Muscle of leg (tissue), 16 donors: ENCODE measurements at places on chromosomes 2 and 18. TPM values are rescaled to one million over a fixed set of nuclear protein-coding genes. Genes with fewer than 3 reads are reported as not detected.

Gene FBXO48
- 0.95 TPM for polyA plus RNA-seq

DNA sequence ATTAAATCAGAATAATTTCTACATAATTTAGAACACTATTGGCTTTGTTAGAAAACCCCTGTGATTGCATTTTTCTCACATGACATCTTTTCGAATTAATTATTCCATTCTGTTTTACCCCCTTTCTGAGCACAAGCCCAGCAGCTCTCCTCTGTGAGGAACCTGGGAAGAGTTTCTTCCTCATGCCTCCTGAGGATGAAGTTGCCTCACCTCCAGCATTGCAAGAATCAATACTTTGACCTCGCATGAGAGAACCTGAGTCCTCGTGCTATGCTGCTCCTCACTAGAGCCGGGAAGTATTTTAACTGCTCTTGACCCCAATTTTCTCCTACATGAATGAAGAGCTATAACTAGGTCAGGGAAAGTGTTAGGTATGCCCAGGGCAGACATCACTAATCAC lies 77.1 kb upstream of the RAPH1 start:
- DNase-seq = no peak

Gene DSG4
- not detected for polyA plus RNA-seq

Gene GNLY
- polyA plus RNA-seq = 0.42 TPM

GRCh38 chr2:109260886-109261700 lies 132.1 kb downstream of the SH3RF3 start:
- no peak for DNase-seq

Gene FOXD4L1
- 7.0 TPM for polyA plus RNA-seq

Gene ITGB6
- polyA plus RNA-seq = 38.4 TPM

- DNase-seq = no peak
These were observed 103.2 kb downstream of the NCOA1 start for GRCh38 chr2:24594283-24594682.

DNA sequence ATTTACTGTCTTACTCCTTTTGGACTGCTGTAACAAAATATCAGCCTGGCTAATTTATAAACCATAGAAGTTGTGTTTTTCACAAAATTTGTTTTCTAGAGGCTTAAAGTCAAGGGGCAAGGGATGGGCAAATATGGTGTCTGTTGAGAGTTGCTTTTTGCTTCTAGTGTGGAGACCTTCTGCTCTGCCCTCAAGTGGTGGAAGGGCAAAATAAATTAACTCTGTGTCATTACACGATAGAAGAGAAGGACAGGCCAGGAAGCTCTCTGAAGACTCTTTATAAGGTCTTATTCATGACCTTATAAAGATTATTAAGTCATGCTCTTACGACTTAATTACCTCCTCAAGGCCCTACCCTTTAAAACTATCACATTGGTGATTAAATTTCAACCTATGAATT lies 181.2 kb upstream of the LRATD1 start:
- DNase-seq = no peak

Gene CHRND
- 163 TPM for polyA plus RNA-seq

DNA sequence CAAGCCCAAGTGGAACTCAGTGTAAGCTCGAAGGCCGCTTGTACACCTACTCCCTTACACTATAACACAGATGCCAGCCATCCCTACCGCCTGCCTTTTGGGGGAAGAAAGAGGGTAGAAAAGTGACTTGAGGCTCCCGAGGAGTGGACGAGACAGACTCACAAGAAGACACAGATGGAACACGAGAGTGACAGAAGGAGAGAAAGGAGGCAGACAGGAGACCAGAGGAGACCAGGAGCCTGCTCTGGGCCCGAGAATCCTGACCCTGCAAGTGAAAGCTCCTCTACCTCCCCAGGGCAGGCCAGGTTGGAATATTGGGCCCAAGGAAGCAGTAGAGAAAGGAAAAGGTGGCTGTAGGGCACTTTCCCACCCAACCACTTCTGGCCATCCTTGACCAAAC lies 23.4 kb upstream of the TNS1 start:
- no peak for DNase-seq

Gene SERPINB10
- polyA plus RNA-seq = 0.05 TPM

DNA sequence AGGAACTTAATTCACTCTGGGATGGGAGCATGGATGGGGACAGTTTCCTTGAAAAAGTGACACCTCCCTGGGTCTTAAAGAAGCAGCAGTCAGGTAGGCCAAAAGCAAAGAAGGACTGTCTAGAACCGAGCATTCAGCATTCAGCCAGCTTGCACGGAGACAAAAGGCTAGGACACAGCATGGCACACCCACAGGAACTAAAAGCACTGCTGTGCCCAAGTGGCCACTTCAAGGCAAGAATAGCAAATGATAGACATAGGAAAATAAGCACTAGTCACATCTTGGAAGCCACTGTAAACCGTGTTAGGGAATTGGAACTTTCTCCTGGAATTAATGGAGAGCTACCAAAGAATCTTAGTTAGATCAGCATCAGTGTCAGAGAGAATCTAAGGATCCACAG lies 47.0 kb downstream of the LRP2 start:
- no peak for DNase-seq

Gene TRIM54
- 47.1 TPM for polyA plus RNA-seq

Gene LYPD6B
- polyA plus RNA-seq = 0.23 TPM

Gene C2orf68
- polyA plus RNA-seq = 34.1 TPM
